Stimulated activated CD4-positive, alpha-beta T cell treated with anti-CD3 and anti-CD28 coated beads, Interleukin-15, amount 100 ng/mL, for 1 hour (primary cell): ENCODE measurements at places on chromosomes 16 and 17.

DNA sequence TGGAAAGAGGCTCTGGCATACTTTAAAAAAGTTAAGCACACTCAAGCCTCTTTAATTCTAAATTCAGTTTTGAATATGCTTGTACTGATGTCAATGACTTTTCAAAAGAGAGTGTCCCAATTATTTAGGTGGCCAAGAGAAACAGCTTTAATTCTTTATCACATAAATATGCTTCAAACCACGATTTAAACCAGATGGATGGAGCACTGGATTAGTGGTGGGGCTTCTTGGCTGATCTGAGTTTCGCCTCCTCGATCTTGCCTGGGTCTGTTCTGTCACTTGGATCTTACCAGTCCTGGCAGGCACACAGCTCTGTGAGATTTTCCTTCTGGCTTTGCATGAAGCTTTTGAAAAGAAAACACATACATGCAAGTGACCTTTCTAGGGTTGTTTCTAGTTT, 467.8 kb downstream of the MAF start:
- DNase-seq: no peak

DNA sequence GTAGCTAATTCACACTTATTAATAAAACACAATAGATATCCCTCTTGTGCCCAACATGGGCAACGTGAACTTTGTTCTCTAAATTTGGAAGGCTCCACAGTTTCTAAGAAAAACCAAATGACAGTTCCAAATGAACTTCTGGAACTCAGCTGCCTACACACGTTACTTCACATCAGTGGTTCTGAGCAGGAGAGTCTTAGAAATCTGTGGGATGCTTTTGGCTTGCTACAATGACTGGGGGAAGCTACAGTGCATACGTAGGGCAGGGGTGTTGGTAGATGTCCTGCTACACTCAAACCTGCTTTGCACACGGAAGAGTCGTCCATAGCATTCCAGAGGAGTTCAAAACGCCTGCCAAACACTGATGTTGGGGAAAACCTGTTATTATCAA, 8.0 kb downstream of the TXNDC11 start:
- DNase-seq: no peak

- DNase-seq: no peak
Observed at GRCh38 chr16:56289862-56290261, 98.6 kb downstream of the GNAO1 start.

DNA sequence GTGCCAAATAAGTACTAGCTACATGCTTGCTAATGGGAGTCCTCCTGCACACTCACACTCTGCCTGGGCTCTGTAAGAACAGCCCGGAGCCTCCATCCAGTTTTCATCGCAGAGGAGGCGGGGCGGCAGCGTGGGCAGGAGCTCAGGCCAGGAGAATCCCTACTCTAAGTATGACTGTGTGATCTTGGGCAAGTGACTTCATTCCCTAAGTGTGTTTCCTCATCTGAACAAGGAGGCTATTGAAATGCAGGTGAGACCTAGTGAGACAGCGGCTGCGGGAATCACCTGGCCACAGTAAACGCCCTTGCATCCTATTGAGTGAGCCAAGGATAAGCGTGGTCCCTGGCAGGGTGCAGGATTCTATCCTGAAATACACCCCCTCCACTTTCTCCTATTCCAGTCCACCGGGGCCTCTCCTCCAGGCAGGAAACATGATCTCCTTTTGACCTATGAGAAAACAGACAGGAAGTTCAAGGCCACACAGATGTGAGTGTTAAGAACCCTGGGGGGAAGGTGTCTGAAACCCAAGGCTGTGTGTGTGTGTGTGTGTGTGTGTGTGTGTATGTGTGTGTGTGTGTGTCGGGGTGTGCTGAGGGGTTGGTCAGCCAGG, 5.2 kb upstream of the RAI1 start:
- no peak for DNase-seq

- DNase-seq: no peak
Observed at GRCh38 chr16:29198731-29199521, 207.6 kb downstream of the NPIPB11 start.

DNA sequence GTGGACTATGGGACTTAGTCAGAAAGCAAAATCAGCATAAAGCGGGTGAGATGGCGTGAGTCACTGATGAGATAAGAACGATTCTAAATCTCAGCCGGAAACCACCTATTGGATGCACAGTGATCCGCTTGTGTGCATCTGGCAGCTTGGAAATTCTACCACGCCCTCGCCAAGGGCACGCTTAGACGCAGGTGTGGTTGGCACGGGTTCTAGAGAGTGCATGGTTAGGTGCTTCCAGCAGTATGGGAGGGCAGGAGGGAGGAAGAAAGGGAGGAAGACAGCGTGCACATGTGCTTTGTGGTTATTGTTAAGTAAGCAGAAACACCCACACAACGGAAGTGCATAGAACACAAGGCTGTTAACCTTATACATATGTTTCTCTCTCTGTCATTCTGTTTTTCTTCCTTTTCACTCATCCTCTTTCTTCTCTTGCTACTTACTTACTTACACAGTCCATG, 374.0 kb upstream of the ASIC2 start:
- no peak for DNase-seq

GRCh38 chr17:48624544-48625494, 1.3 kb downstream of the HOXB9 start:
- DNase-seq: no peak

GRCh38 chr17:4839965-4840892, 7.1 kb downstream of the MINK1 start:
- DNase-seq: no peak

DNA sequence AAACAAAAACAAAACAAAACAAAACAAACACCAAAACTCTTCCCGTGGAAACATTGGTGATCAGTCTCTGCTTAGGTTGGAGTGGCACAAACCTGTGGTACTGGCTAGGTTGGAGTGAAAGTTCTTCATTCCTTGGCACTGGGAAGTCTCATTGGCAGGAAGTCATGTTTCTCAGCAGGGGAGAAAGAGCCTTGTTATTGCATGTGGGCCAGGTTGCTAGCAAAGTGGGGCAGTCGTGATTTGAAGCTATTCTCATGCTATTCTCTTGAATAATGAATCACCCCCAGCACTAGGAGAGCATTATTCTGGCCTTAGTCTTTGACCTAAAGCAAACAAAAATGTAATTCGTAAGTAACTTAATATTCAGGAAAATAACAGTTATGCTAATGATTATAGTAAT, 24.3 kb upstream of the B4GALNT2 start:
- DNase-seq: no peak

GRCh38 chr16:69859105-69859989, 91.8 kb upstream of the CLEC18A start:
- no peak for DNase-seq

- DNase-seq: no peak
Observed at GRCh38 chr16:14324581-14324980, 253.5 kb downstream of the MRTFB start.

GRCh38 chr16:84785843-84786581, 33.8 kb upstream of the CRISPLD2 start:
- no peak for DNase-seq

DNA sequence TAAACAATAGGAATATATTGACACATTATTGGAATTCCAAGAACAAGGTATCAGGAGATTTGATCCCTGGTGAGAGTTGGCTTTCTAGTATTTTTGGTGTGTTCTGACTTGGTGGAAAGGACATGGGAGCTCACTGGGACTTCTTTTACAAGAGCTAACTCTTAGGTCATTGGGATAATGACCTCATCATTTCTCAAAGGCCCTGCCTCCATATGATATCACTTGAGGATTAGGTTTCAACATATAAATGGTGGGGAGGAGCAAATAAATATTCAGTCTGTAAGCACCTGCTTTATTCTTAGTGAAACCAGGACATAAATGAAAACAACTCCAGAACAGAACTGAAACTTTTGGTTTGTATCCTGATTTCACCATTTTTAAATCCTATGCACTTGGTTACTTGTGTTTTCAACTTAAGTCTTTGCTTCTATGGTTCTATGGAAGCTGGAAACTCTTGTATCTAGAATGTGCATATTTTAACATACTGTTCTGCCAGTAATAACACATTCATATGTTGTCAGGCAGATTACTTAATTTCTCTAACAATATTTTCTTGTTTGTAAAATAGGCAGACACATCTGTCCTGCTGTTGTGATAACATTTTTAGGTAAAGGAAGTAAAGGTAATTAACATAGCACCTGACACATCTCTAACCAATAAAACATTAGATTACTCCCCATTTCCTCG, 1527.7 kb upstream of the CDH8 start:
- no peak for DNase-seq

GRCh38 chr17:16466407-16466806, 25.6 kb downstream of the LRRC75A start:
- DNase-seq: no peak

DNA sequence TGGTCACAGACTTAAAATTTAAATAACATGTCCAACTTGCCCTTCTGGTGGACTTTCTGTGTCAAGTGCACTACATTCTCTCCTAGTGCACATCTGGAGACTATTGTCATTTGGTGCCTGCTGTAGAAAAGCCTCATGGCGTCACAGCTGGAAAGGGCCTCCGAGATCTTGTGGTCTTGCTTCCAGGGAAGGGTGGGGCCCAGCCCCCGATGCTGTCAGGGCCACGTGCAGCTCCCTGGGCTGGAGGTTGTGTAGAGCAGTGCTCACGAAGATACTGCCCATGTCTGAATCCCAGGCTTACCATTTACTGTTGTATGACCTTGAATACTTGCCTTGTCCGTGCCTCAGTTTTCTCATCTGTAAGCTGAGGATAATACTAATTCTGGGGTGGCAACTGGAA, 6.8 kb upstream of the MPRIP start:
- DNase-seq: no peak

DNA sequence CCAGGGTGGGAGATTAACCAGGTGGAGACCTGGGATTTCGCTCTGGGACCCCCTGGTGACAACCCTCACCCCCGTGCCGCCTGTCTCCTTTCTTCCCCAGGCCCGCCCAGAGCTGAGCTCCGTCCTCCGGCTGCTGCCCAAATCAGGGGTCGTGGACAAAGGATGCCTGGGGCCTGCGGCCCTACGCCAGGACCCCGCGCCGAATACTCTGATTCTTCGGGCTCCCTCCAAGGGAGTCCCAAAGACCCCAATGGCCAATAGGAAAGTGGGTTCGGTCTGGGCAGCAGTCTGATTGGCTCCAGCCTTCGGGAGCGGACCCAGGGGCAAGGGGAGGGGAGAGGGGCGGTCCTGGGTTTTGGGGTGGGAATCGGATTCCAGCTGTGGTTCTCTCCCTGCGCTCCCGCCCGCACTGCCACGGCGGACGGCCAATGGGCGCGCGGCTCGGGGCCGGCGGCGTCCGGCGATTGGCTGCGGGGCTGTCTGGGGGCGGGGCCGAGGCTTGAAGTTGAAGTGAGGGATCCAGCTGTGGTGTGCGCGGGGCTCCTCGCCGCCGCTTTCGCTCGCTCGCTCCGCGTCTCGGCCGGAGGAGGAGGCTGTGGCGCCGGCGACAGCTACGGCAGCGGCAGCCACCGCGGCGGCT, at the start of gene CACNA1G:
Gene CACNA1G (plus strand): TSS at position 531 of the 640 bp plus-strand sequence. CDS start 745 bp downstream, outside the sequence.
- DNase-seq: peak; percentile 84

DNA sequence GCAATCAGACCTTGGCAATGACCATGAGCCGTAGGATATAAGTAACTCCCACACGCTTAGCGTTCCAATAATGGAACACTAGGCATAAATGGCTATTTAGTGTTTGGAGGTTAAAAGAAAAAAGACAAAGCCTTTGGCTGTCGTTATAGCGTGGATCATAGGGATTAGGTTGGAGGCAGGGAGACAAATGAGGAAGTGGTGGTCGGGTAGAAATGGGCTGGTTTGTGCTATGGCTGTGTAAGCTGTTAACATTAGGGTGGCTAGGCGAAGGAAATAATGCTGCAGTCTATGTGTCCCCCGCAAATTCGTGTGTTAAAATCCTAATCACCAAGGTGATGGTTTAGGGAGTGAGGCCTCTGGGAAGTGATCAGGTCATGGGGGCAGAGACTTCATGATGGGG, 120.4 kb upstream of the IRX6 start:
- no peak for DNase-seq

DNA sequence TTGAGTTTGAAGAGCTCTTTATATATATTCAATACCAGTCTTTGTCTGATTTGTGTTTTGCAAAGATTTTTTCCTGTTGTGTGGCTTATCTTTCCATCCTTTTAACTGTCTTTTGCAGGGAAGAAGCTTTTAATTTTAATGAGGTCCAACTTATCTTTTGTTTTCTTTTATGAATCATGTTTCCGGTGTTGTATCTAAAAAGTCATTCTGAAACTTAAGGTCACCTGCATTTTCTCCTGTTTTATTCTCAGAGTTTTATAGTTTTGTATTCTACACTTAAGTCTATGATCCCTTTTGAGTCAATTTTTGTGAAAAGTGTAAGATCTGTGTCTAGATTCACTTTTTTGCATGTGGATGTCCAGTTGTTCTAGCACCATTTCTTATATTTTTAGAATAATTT, 24.6 kb upstream of the COX10 start:
- DNase-seq: no peak
